ENCODE measurements at places on chromosomes 2 and 18.

- DNase-seq, result no peak
Observed at GRCh38 chr2:237706257-237706656, 78.9 kb downstream of the LRRFIP1 start.

GRCh38 chr2:142010477-142011270 is 120.1 kb downstream of the LRP1B start:
- no peak for DNase-seq

DNA sequence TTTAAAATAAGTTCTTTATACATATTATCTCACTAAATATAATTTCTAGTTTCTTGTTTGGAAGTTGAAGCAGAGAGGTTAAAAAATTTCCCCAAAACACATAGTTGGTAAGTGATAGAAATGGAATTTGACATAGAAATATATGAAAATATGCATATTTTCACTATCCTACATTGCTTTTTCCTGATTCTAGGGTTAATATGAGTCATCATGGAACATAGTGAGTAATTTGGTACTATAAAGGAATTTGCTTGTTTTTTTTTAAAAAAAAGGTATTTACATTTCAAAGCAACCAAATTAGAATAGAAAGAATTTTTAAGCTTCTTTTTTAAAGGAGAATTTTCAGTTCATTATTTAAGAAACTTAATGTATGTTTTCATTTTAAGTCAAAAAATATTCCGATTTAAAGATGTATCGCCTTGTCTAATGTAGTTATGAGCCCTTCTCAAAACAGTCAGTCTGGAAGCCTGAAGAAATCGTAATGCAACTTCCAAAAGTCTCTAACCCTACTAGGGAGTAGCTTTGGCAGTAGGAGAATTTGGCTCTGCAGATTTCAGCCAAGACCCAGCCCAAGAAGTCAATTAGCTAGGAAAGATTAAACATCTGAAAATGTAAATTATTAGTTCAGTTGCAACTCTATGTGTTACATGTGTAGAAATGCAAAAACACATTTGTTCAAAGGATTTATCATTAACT is 147.3 kb downstream of the RDH14 start:
- DNase-seq, result no peak

GRCh38 chr2:225171350-225171749 is 129.1 kb upstream of the DOCK10 start:
- DNase-seq, result no peak

DNA sequence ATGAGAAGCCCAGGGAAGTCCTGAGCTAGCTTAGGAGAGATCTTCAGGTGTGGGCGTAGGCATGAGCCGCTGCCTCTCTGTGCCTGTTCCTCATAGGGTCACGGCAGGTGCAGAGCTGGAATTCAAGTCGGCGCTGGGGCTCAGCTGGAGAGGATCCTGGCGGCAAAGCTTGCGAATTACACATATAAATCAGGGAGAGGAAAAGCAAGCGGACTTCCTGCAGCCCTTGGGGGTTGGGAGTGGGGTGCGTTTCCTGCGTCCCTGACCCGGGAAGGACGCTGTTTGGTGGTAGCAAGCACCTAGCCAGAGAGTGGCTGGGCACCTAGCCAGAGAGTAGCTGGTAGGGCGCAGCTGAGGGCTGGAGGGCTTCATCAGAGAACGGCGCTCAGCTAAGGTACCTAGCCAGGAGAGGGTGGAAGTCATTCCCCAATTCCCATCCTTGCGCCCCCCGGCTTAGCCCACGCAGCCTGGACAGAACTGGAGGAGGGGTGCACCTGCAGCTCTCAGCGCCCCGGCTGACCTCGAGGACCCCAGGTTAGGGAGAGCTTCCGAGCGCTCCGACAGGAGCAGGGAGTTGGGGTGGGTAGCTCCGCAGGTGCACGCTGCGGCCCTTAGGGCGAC is 459 bp upstream of the EFR3B start:
- DNase-seq, result peak; percentile 80

DNA sequence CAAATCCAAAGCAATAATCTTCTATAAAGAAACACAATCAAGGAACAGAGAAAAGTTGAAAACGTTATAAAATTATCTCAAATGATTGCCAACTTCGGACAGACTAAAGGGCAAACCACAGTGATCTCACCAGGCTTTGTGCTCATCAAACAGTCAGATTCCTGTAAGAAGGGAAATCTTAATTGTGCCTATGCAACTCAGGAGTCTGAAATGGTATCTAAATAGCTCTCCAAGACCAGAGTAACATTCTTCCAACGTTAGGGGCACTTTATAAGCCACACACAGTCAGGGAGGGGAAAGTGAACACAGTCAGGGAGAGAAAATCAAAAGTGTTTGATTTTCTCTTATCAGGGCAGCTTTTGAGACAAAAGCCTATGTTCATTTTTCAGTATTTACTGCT is 29.4 kb downstream of the PLEKHM3 start:
- no peak for DNase-seq

DNA sequence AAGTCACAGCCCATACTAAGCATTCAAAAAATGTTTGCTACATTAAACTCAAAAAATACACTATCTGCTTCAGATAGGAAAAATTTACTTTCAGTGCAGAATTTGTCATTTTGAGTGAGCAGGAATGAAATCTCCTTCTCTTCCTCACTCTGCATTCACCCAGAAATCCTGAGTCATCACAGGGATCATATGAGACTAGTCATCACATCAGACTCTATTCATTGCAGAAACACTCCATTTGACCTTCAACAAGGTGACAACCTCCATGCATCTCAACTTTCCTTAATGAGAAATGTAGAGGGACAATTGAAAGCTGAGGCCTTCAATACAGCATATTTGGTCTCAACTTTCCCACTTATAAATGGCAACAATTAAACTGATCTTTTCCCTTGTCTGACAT is 130.4 kb upstream of the CYP26B1 start:
- no peak for DNase-seq

- DNase-seq, result no peak
Observed at GRCh38 chr2:218736531-218736930, 25.9 kb downstream of the TTLL4 start.

GRCh38 chr2:174573621-174574081 is 24.0 kb downstream of the WIPF1 start:
- DNase-seq, result no peak

DNA sequence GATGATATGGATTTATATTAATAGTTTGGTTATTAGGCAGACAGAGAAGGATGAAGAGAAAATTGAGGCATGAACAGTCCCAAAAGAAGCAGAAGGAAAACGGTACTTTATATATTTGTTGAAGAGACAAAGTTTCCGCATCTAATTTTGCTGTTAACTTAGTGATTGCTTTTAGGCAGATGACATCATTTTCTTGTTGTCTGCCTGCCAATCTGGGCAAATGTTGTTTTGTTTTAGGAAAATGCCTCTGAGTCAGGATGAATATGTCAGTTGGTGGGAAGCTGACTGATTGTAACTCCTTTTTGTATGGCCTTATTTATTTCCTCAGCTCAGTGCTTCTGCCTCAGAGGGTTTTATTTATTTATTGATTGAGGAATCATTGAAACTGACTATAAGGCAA is 52.5 kb upstream of the CAVIN2 start:
- DNase-seq, result no peak

DNA sequence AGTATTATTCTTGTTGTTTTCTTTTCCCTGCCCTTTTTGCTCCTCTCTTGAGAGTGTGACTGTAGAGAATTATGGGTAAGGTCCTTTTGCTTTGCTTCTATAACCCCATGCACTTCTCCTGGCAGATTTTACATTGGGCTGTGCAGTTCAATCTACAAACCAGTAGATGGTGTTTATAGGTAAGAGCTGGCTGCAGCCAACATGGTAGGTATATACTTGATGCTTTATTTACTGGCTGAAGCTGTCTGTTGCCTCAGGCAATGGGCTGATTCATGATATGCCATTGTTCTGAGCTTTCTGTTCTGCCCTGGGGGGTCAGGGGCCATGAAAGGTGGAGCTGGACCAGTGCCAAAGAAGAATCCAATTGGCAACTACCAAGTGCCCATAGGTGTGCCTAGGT is 48.3 kb upstream of the MYL1 start:
- DNase-seq, result no peak

GRCh38 chr2:223856584-223856983 is 19.2 kb upstream of the AP1S3 start:
- DNase-seq, result no peak

GRCh38 chr2:177320596-177320995 is 56.1 kb upstream of the NFE2L2 start:
- no peak for DNase-seq

- no peak for DNase-seq
Observed at GRCh38 chr18:55266981-55267380, 307.7 kb upstream of the CCDC68 start.

DNA sequence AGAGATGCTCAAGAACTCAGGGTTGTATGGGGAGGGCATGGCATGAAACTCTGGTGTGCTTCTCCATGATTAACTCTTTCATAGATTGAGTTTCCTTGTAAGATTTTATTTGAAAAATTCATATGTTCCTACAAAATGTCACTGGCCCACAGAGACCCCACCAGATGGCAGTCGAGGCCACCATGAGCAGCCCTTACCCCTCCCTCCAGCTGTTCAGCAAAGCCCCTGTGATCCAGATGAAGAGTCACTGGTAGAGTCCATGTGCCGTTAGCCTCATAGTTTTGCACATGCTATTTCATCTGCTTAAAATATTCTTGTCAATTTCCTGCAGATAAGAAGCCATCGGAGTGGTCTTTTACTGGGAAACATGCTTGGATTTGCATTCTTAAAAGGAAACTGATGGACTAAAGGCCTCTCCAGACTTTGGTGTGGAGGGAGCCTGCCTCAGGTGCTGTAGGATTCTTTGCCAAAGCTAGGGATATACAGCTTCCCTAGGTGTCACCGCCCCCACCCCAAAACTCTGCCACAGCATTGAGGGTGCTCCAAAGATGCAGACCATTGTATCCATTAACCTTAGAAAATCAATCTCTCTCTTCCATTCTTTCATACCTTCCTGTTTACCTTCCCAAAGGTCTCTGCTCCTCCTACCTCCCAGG is 18.8 kb downstream of the ZNF385B start:
- no peak for DNase-seq

DNA sequence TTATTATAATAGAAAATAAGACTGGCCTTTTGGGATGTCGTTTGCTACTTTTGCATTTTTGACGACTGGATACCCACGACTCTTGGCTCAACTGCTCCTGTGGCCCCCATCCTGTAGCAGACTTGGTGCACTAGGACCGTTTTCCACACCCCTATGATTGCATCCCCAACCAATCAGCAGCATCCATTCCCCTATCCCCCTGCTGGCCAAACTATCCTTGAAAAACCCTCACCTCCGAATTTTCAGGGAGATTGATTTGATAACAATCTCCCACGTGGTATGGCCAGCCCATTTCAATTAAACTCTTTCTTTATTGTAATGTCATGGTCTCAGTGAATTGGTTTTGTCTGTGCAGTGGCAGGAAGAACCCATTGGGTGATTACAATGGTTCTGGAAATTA is 37.9 kb upstream of the TTR start:
- DNase-seq, result no peak

GRCh38 chr18:74963820-74964446 is 245.0 kb downstream of the PTGR3 start:
- DNase-seq, result peak; percentile 45

DNA sequence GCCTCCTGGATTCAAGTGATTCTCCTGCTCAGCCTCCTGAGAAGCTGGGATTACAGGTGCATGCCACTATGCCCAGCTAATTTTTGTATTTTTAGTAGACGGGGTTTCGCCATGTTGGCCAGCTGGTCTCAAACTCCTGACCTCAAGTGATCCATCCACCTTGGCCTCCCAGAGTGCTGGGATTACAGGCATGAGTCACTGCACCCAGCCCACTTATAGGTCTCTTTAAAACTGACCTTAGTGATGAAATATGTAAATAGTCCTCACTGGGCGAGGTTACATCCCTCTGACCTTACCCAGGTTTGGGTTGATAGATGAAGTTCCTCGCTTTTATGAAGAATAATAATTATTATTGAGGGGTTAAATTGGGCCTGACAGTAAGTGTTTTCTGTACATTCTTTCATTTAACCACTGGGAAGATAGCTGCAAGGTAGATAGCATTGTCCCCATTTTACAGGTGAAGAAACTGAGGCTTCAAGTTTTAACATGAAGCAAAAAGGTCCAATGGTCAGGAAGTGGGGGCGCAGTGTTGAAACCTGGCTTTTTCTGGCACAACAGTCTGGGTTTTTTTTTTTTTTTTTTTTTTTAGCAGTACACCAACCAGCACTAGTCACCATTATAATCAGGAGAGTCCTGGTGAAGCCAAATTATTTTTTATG is 174.8 kb upstream of the EPAS1 start:
- DNase-seq, result no peak

DNA sequence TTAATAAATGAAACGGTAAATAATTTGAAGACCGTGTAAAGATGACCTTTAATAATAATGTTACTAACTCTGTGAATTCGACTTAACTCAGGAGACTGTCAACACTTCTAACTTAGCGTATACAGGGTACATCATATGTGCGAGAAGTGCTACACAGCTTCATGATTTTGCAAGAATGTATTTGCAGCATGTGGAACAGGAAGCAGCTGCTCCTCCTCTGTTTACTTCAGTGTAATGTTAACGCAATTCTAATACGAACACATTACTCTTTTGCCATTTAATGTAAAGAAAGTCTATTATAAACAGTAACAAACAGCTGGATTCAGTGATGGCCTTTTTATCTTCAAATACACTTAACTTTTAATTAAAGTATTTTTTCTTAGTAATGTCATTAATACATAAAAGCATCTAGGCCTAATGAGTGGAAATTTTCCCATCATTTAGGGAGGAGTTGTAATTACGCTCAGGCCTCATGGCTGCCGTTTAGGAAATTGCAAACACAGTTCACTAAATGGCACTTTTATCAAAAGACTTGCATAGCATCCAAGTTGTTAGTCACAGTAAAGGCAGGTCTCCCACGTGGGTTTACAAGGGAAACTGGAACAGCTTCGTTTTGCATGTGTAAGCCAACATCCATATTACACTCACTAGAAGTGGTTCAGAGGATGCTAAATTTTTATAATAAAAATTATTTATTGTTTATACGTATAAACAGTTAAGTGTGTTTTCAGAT is 635.7 kb downstream of the FBXO15 start:
- DNase-seq, result no peak

GRCh38 chr2:14781142-14781541 is 148.6 kb downstream of the LRATD1 start:
- no peak for DNase-seq

GRCh38 chr2:174788291-174788929 is 24.1 kb upstream of the CHRNA1 start:
- no peak for DNase-seq

- no peak for DNase-seq
Observed at GRCh38 chr18:51867767-51868166, 472.2 kb upstream of the DCC start.

DNA sequence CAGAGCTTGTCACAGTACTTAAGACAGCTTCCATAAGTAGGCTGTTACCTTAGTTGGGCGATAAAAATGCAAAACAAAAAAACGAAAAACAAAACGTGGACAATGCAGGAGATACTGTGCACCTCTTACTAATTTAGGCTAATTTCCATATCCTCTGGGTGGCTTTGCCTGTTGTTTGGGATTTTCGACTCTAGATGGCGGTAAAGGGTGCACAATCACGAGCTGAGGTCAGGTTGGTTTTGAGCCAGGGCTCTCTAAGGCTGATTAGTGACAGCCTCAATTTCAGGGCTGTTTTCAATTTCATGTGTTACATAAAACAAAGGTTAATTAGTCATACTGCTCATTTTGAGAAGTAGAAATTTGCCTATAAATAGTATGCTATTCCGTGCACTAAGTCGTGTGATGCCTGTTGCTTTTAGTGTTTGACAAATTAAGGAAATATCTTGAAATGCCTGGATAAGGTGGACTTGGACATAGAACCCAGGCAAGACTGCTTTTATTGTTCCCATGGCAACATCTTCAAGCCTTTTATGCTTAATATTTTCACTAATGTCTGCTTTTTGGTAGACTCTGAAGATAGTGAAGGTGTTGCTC is 493.1 kb downstream of the SOCS6 start:
- no peak for DNase-seq
